ENCODE measurements at places on chromosomes 11 and 22. TPM values are rescaled to one million over a fixed set of nuclear protein-coding genes. Genes with fewer than 3 reads are reported as not detected.

The TSSK2 gene
- not detected for polyA plus RNA-seq

The PYGM gene
- polyA plus RNA-seq = 0.10 TPM

The AQP11 gene
- 1.2 TPM for polyA plus RNA-seq

The KCNE3 gene
- 0.94 TPM for polyA plus RNA-seq

The SAA1 gene
- polyA plus RNA-seq = 3.4 TPM

The FOXRED2 gene
- polyA plus RNA-seq = 1.6 TPM

The TRIM3 gene
- polyA plus RNA-seq = 8.2 TPM

The SOX10 gene
- polyA plus RNA-seq = not detected

The TBCEL gene
- polyA plus RNA-seq = 8.6 TPM

The NEFH gene
- polyA plus RNA-seq = 1.2 TPM

The MMP27 gene
- polyA plus RNA-seq = not detected

The APOL3 gene
- 4.9 TPM for polyA plus RNA-seq

The PRR33 gene
- polyA plus RNA-seq = not detected

The INPPL1 gene
- polyA plus RNA-seq = 164 TPM

The STX3 gene
- polyA plus RNA-seq = 8.8 TPM

The SOX6 gene
- polyA plus RNA-seq = 1.9 TPM

The EXPH5 gene
- polyA plus RNA-seq = 0.38 TPM

The BLID gene
- polyA plus RNA-seq = 0.16 TPM

The IFITM10 gene
- polyA plus RNA-seq = 0.06 TPM

The KCNA4 gene
- not detected for polyA plus RNA-seq

All from BJ (cell line).